Activated T-cell treated with anti-CD3 and anti-CD28 coated beads for 48 hours (primary cell): ENCODE measurements at places on chromosomes 6 and 20.

DNA sequence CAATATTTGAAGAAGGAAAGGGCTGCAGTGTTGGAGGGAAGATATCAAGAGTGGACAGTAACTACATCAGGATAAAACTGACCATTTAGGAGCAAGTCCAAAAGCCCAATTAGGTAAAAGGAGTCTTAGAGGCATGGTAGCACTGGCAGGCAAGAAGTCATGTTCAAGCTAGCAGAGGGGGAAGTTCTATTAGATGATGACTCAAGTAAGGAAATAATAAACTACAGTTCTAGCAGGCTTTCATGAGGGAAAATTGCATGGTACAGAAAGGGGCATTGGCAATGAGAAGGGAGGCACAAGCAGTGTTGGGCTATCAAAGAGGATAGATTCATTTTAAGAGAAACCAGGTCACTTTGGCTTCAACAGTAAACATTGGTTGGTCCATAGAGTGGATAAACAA, 156.1 kb upstream of the PTPRK start:
- no peak for DNase-seq

GRCh38 chr6:134003542-134003951, 48.9 kb downstream of the SLC2A12 start:
- DNase-seq: no peak

DNA sequence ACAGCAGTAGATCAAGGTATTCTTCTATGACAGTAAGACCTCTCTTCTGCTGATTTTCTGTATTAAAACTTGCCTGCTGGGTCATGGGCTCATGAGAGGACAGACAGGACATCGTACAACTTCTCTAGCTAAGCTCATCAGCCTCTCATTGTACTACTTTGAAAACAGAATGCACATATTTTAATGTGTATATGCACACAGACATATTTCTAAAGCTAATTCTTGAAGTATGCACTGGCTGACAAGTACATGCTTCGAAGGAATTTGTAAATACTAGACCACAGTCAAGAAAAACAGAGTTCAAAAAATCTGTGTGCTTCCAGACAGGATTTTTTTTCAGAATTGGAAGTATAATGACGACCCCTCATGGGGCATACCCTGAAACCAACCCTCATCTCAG, 81.7 kb upstream of the CD83 start:
- DNase-seq: no peak

- no peak for DNase-seq
Observed at GRCh38 chr6:92507552-92507951, 911.8 kb downstream of the EPHA7 start.

DNA sequence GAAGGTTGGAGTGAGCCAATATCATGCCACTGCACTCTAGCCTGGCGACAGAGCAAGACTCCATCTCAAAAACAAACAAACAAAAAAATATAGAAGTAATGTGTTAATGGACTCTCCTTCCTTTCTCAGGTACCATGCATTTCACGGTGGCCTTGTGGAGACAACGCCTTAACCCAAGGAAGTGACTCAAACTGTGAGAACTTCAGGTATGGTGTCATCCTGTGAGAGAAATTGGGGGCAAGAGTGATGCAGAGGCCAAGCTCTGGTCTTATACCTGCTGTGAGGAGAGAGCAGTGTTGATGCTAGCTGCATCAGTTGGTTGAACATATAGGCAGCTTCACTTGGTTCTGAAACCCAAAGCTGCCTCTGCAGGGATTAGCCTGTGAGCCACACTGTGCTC, 6.2 kb downstream of the ITCH start:
- no peak for DNase-seq

DNA sequence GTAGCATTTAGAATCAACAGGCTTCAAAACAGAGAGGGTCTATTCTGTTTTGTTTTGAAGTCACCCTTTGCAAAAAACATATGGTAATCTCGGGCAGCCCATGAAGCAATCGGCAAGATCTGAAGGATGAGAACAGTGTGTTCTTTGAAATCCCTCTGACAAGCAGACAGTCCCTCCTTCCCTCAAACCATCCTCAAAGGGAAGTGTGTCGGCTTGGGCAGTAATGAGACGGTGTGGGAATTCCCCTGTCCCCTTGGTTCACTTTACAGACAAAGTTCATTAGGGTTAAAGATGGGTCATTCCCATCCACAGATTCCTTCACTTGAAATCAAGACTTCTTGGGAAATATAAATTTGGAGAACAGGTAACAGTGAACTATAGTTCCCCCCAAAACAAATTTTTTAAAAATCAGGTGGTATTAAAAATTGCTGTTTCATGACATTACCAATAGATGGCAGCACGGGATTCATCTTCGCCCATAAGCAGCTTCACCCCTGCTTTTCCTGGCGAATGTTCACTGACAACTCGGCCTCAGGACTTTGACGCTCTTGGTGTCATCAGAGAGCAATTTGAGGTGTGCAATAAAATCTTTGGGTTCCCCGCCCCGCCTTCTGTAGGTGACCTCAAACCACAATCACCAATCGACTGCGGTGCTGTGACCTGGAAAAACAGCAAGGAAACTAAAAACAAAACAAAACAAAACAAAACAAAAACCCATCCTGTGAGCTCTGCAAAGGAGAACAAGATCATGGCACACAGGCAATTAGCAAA, 159.3 kb upstream of the TNFAIP3 start:
- peak; percentile 59 for DNase-seq

GRCh38 chr6:53651205-53651763, 14.3 kb downstream of the KLHL31 start:
- peak; percentile 48 for DNase-seq

- no peak for DNase-seq
Observed at GRCh38 chr6:150395388-150396009, 26.7 kb downstream of the IYD start.

DNA sequence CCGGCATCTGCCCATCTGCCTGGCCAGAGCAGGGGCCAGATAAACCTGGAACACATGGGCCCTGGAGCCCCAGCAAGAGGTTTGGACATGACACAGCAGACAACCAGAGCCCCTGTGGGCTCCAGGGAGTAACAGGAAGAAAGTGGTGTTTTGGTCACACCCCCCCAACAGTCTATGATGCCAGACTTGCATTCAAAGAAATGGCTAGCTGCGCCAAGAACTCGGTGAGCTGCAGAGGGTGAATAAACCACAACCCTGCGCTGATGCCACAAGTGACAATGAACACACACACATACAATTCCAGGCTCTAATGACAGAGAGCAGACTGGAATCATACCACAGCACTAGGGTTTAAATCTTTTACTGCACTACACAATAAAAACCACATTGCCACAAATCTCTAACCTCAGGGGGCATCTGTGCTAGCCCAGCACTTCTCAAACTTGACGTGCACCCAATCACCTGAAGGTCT, 34.0 kb downstream of the TRERF1 start:
- DNase-seq: no peak

GRCh38 chr20:34011275-34011674, 17.6 kb downstream of the RALY start:
- DNase-seq: no peak

GRCh38 chr20:61263938-61264337, 11.9 kb downstream of the CDH4 start:
- no peak for DNase-seq

GRCh38 chr20:35344354-35344837, 52.2 kb upstream of the FAM83C start:
- no peak for DNase-seq

- DNase-seq: no peak
Observed at GRCh38 chr20:62704341-62704948, 4.2 kb upstream of the NTSR1 start.

GRCh38 chr6:36491378-36491965, 48.7 kb downstream of the KCTD20 start:
- DNase-seq: no peak

DNA sequence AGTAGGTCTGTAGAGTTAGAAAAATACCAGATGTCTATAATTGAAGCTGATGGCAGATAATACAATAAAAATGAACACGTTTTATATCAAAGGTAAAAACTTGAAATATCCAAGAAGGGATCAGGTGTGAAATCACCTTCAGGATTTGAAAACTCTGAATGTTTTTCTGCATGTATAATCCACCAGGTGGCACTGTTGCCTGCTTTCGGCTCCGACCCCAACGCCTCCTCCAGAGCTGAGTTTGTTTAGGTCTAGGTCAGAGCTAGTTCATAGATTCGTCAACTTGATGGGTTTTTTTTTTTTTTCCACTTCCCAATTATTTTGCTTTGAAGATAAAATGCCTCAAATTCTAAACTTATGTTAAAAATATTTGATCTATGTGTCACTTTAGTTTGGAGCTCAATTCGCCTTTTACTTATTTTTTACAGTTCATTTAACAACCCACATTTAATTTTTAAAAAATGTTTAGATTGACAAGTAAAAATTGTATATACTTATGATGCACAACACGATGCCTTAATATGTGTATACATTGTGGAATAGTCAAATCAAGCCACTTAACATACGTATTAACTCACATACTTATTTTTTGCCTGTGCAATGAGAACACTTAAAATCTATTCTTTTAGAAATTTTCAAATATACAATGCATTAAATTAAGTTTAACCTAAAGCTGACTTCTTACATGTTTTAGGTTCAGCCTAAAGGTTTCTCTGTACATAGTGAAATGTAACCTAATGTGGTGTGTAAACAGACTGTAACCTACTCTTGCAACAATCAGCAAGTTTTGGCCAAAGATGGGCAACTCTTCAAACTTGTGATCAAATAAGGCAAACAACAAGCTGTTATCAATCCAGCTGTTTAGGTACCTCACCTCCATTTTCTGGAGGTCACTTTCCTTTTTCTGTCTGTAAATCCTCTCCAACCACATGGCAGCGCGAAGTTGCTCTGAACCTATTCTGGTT, 39.4 kb upstream of the ENPP4 start:
- peak; percentile 33 for DNase-seq

GRCh38 chr6:14040042-14040441, 77.5 kb upstream of the CD83 start:
- DNase-seq: no peak

GRCh38 chr6:157760589-157761330, 62.3 kb upstream of the SNX9 start:
- DNase-seq: no peak

GRCh38 chr6:14280766-14281293, 163.3 kb downstream of the CD83 start:
- no peak for DNase-seq

DNA sequence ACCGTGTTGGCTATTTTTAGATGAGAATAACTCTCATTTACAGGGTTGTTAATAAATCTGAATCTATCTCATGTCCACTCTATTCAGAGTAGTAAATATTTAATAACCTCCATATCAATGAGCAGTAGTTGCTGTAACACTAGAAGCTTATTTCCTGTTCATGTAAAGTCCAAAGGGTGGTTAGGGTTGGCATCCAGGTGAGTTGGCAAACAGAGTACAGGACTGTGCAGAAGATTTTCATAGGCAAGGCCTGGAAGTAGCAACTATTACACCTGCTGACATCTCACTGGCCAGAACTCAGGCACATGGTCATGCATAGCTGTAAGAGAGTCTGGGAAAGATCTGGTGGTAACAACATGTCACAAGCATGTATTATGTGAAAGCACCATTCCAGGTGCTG, 147.5 kb downstream of the PHF3 start:
- no peak for DNase-seq

GRCh38 chr6:142947714-142948480, 2.9 kb upstream of the HIVEP2 start:
- no peak for DNase-seq

- no peak for DNase-seq
Observed at GRCh38 chr6:144715344-144715743, 430.2 kb downstream of the UTRN start.

- no peak for DNase-seq
Observed at GRCh38 chr6:7765575-7766325, 39.9 kb downstream of the BMP6 start.

- no peak for DNase-seq
Observed at GRCh38 chr6:91744566-91744965, 1157.7 kb upstream of the MAP3K7 start.

DNA sequence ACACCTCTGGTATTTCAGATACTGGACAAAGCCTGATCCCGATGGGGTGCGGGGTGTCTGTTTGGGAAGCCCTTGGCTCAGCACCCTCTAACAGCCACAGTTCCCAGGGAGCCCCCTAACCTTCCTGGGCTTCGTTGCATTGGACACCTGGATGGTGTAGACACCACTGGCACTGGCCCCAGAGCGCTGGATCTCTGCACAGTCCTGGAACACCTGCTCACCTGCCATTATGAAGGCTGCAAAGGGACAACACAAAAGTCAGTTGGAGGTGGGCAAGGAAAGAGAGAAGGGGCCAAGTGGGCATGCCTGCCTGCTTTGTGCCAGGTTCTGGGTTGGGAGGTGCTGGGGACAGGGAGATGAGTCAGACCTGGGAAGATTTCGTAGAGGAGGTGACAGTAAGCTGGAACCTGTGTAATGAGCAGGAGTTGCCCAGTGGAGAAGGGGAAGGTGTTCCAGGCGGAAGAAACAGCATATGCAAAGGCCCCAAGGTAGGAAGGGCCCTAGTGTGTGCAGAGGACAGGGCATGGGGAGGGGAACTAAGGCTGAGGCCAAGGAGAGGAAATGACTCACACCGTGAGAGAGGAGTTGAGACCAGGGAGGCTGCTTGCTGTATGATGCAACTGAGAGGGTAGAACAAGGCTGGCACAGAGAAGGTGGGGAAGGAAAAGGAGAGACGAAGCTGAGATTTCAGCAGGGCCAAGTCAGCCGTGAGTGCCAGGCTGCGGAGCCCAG, 34.9 kb downstream of the ANGPT4 start:
- DNase-seq: no peak

GRCh38 chr20:43529457-43530153, 22.1 kb downstream of the L3MBTL1 start:
- DNase-seq: no peak
